Neural crest cell (in vitro differentiated cells): ENCODE measurements at places on chromosomes 6 and 20. TPM values are rescaled to one million over a fixed set of nuclear protein-coding genes. Genes with fewer than 3 reads are reported as not detected.

DNA sequence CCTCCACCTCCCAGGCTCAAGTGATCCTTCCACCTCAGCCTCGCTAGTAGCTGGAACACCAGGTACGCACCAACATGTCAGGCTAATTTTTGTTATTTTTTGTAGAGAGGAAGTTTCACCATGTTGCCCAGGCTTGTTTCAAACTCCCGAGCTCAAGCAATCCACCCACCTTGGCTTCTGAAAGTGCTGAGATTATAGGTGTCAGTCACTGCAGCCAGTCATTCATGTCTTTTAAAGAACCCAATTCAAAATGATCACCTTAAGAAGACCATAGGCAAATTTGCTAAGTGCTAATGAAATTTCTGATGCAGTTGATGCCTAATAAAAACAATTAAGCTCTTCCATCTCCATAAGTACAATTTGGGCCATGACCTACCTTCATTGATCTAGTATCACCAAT is 2.6 kb upstream of the VNN2 start:
- no peak for DNase-seq

BACH2 gene
- 13.1 and 13.5 TPM in 2 replicates for total RNA-seq

ATF6B gene
- 83.6 and 87.1 TPM in 2 replicates for total RNA-seq

SAMD3 gene
- total RNA-seq: 0.58 and 0.73 TPM in 2 replicates
